ENCODE measurements at places on chromosomes 5 and 9.
A peak's percentile ranks its signal among the peaks of the same experiment; 100 is the strongest.

GRCh38 chr9:7195526-7195925 lies 437.8 kb downstream of the KDM4C start:
- DNase-seq = no peak

DNA sequence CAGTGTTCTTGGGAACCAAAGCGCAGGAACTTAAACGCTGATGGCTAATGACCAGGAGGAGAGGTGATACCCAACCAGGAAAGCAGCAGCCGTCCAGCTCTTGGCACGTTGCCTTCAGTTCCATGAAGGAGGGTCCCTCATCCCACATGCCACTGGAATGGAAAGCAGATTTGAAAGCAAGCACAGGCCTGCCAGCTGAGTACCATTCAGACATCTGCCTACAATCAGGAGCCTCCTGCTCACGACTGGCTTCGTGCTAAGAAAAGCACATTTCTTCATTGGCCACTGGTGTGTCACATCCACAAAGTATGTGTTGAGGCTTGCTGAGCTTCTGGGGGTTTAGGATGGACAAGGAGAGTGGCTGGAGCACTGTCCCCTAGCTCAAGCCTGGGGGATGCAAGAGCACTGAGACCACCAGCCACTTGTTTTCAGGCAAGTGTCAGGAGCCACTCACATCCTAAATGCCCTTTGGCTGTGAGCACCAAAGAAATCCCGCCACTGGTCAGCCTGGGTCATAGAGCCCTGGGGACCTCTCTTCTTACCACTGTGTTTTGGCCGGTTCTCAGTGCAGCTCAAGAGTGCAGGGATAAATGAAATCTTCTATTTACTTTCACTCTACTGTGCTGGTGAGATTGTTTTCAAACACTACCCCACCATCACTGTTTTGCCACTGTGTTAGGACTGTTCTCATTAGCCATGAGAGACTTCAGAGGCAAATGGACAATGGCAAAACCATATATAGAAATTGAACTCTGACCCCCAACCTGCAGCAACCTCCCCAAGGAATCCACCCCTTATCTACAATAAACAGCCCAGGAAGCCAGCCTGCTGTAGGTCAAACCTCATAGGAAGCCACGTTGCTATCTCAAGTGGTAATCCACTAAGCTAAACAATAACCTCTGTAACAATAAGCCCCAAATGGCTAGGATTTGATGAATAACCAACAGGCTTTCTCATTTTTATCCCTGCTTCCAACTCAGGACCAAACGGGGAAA lies 58.3 kb downstream of the MTX3 start:
- peak; percentile 35 for DNase-seq

GRCh38 chr5:130836729-130837649 lies 328.1 kb downstream of the HINT1 start:
- no peak for DNase-seq

DNA sequence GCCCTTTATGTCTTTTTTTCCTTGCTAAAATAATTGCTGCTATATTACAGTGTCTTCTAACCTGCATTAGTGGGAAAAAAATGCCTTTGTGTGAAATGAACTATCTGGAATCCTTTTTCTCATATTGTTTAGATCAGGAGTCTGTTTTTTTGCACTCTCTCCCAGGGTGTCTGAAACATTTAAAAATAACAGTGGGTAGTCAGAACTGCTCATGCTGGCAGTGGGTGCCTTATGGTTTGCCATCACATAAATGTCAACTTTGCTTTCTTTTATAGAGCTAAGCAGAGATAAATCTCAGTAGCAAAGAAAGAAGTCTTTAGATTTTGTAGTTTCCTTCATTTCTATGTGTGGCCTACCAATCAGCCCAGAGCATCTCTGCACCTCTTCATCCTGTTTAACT lies 347.8 kb upstream of the RGMB start:
- no peak for DNase-seq

DNA sequence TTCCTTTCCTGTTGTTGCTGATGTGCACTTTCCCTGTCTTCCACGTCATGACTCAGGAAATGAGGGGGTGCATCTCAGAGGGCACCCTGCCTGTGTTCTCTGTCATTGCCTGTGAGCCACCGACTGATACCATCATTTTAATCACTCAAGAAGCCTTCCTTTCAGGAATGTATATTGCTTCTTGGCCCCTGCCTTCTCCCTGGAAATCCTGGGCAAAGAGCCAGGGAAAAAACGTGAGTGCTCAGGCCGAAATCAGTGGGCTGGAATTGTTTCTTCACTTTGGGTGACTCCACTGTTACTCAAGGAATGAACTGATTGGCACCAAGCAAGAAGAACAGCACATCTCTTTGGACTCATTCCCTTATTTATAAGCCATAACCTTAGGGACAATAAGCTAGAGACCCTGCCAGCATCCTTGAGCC lies 126.1 kb downstream of the SNX18 start:
- DNase-seq = no peak

DNA sequence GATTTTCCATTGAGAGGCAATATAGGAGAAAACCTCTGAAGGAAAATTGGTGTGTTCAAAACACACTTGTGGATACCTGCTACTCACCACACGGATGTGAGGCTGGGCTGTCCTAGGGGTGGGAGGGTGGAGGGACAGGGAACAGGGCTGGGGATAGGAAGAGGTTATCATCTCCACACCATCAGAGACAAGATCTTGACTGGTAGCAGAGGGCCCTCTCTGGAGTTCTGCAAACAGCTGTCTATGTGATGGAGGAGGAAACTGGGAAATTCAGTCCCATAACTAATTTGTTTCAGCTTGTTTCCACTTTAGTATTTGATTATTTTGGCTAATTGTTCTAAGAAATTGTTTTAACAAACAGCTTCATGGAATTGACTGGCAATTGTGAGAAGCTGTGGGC lies 91.6 kb upstream of the FSTL4 start:
- no peak for DNase-seq

DNA sequence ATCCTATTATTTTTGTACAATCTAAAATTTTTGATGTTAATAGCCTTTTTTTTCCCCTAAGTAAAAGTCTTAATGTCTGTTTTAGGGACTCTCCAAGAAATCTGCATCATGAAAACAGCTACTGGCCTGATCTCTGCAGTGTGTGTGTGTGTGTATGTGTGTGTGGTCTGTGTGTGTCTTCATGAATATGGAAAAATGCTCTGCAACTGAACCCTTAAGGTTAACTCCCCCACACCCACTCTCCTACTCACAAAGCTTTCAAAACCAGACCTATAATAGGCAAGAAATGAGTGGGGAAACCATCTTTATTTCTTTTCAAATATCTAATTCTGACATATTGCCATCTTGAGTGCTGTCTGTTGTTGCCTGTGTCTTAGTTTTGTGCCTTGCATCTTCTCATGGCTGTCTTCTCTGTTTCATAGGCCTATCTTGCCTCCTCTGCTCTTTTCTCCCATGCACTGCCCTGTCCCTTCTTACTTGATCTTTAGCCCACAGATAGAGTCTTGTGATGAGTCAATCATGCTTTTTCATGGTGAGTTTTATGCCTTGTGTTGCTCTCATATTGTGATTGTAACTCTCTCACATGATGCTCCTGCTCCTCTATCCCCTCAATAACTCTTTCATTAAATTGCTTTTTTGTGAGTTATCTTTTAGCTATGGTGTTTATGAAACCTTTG lies 68.3 kb downstream of the CHSY3 start:
- no peak for DNase-seq

- DNase-seq = no peak
Observed at GRCh38 chr5:99169309-99169708, 240.5 kb upstream of the CHD1 start.

- no peak for DNase-seq
Observed at GRCh38 chr5:128036950-128037349, 46.6 kb upstream of the SLC12A2 start.

DNA sequence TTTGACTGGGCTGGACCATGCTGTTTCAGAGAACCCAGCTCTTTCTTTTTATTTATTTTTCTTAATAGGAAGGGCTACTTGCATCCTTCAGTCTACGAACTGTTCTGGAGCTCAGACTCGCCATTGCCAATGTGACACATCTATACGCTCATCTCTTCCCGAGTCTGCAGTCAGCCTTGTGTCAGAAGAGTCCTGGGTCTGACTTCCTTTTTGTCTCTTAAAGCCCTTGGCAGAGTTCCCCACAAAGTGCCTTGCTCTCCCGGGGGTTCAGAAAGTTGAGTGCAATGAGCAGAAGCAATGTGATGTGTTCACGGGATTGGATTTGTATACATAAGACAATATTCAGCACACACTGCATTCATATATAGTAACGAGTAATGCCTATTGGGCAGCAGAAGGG lies 140.4 kb downstream of the ATPSCKMT start:
- DNase-seq = no peak

- DNase-seq = peak; percentile 27
Observed at GRCh38 chr5:20105915-20106314, 117.9 kb upstream of the CDH18 start.

DNA sequence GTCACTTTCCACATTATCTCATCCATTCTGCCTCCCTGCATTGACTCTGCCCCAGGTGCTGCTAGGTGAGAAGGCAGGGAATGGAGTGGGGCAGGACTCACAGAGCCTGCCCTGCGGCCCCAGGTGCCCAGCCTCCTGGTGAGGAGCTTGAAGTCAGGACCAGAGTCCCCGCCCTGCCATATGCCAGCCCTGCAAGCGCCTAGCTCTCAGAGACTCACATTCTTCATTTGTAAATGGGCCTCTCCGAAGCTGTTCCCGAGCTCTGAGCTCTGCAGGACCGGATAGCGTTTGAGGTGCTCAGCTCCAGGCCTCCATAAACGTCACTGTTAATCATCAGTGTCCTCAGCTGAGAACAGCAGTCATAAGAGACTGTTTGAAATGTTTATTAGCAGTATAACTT lies 75.1 kb upstream of the STXBP1 start:
- peak; percentile 99 for DNase-seq

DNA sequence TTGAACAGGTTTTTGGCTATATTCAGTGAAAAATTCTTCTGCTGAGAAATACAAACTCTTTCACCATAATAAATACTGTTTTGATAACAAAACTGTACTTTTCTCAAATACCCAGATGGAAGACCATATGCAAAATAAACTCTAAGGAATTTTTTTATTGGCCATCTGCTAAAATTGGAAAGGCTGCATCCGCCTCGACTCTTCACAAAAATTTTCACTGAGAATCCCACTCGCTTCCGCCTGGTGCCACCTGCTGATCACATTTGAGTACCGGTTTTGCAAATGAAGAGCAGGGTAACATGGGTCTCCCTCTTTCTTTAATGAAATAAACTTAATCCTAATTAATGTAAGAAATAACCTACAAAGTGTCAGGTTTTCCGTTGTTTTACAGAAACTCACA lies 76.4 kb downstream of the TTLL11 start:
- DNase-seq = peak; percentile 47

DNA sequence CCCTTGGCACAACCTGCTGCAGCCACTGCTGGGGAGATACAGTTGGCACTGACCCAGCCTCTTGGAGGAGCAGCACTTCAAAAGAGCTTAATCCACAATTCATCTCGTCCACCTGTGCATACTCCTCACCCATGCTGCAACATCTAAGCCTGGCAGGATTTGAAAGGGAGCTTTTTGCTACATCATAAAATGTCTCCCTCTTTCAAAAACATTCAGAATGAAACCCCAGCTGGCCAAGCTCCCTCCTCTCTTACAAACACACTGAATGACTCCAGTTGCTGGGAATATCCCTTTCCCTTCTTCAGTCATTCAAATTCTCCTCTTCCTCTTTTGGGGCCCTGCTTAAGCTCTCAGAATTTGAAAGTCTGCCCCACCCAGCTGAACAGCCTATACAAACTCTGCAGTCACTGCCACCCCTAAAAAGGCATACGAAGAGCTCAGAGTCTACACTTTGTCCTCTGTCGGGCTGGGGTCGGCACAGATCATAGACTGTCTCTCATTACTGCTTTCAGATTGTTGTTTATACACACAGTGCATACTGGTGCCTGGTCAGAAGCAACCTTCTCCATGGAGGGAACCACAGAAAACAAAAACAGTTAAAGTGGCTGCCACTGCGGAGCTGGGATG lies 8.8 kb upstream of the C5orf15 start:
- DNase-seq = no peak

Measured in NCI-H2171 (cell line).